ENCODE measurements at places on chromosomes 13 and 19.

- no peak for DNase-seq
Observed at GRCh38 chr19:37964109-37964508, 57.1 kb downstream of the SIPA1L3 start.

DNA sequence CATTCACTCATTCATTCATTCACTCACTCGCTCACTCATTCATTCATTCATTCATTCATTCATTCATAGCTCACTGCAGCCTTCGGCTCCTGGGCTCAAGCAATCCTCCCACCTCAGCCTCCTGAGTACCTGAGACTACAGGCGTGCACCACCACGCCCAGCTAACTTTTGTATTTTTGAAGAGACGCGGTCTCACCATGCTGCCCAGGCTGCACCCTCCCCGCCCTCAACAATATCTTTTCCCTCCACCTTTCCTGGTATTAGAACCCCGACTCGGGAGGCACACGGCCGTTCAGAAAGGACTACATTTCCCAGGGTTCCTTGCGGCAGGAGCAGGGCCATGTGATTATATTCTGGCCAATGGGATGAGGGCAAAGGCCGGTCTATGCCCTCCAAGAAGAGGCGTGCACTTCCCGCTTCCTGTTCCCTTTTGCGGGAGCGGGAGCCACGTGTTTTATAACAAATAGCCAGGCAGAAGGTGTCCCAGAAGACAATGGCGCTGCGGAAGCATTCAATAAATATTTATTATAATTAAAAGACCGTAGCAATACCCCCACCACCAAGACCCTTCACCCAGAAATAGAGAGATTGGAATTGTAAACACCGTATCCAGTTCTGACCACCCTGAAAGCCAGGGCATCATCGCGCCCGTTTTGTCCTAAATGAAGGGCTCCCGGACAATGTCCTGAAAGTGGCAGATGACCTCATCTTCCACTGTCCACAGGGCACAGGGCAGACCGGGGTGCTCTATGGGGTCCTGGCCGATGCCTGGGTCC is 15.9 kb downstream of the TICAM1 start:
- DNase-seq = peak; percentile 51

DNA sequence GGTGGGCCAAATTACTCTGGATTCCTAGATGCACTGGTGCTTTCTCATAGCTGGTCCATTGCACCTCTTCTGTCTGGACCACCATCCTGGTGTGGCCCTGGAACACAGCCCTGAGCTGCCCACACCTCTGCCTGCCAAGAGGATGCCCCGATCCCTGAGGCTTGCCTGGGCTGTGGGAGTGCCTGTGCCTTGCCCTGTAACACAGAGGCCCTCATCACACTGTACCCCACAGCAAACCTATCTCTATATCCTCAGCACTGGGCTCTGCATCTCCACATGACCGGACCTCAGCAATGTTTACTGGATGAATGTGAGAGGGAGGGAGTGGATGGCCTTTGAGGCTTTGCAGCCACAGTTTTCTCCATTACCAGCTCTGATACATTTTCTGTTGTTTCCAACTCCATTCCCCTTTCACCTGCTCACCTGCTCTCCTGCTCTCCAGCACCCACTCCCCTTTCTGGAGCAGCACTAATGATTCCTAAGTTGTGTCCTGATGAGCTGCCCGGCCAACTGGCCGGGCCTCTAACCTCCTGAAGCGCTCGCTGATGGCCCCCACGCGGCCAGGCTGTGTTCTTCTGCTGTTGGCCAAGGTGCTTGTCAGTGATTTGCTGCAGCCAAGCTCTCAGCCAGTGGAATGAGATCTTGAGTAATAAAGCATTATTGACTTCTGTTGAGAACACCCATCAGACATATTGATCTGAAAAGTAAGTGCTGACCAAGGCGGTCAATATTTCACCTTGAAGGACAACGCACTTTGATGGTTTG is 232.6 kb downstream of the TEX29 start:
- DNase-seq = no peak

- no peak for DNase-seq
Observed at GRCh38 chr19:49983645-49984229, 22.8 kb upstream of the SIGLEC11 start.

GRCh38 chr19:34454091-34454490 is 25.9 kb downstream of the UBA2 start:
- DNase-seq = no peak

GRCh38 chr19:16791942-16792341 is 37.3 kb upstream of the SIN3B start:
- no peak for DNase-seq

DNA sequence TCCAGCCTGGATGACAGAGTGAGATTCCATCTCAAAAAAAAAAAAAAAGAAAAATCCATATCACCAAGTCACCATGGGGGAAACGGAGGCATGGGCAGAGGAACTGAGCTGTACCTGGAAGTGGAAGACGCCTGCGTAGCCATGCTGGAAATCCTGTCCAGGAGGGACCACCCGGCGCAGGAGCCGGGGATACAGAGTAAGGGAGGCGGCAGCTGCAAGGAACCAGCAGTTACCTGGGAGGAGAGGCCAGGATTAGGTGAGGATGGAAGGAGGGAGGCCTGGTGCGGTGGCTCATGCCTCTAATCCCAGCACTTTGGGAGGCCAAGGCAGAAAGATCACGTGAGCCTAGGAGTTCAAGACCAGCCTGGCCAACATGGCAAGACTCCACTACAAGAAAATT is 2.0 kb downstream of the CAPN12 start:
- no peak for DNase-seq

GRCh38 chr13:41388143-41388881 is 69.0 kb upstream of the RGCC start:
- no peak for DNase-seq

GRCh38 chr13:46149272-46150133 is 32.5 kb downstream of the LCP1 start:
- DNase-seq = no peak

DNA sequence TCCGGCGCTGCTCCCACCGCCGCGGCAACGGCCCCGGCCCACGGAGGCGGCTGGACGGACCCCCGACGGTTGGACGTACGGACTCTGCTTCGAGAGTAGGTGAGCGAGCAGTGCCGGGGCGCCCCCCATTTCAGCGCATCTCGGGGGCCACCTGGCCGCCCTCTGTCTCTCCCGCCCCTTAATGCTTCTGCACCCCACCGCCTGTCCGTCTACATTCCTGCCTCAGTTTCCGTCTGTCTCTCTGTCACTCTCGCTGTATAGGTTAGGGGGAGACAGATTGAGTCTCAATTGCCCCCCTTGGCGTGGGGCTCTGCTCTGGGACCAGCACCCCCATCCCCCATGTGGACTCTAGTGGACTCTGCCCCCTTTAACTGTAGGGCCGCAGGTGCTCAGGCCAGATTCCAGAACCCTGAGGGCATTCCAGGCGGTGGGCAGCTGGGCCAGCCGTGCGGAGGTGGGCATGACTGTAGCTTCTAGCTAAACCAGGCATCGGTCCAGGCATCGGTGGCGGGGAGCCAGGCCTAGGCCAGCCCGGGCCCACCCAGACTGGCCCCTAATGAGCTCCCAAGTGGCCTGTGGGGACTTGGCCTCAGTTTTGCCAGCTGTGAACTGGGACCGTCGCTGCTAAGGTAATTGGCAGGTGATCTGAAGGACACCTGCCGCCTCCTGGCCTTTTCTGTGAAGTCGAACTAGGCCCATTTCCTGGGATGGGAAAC is 373 bp downstream of the TNFAIP8L1 start:
- DNase-seq = no peak

DNA sequence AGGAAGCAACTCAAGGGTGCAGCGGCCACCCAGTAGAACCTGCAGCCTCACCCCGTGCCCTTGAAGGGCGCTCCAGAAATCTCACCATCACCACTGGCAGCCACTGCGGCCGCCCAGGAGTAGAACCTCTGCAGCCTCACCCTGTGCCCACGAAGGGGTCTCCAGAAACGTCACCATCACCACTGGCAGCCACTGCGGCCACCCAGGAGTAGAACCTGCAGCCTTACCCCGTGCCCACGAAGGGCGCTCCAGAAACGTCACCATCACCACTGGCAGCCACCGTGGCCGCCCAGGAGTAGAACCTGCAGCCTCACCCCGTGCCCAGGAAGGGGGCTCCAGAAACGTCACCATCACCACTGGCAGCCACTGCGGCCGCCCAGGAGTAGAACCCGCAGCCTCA is 336.0 kb downstream of the TEX29 start:
- no peak for DNase-seq

GRCh38 chr13:98358937-98359336 is 181.9 kb upstream of the RNF113B start:
- DNase-seq = no peak

- DNase-seq = no peak
Observed at GRCh38 chr13:113589961-113590339, 5.4 kb downstream of the TFDP1 start.

GRCh38 chr13:95317039-95317989 is 16.1 kb upstream of the ABCC4 start:
- DNase-seq = no peak

- no peak for DNase-seq
Observed at GRCh38 chr13:84931264-84931663, 868.0 kb downstream of the SLITRK6 start.

- DNase-seq = no peak
Observed at GRCh38 chr13:97255515-97256021, 33.4 kb downstream of the MBNL2 start.

DNA sequence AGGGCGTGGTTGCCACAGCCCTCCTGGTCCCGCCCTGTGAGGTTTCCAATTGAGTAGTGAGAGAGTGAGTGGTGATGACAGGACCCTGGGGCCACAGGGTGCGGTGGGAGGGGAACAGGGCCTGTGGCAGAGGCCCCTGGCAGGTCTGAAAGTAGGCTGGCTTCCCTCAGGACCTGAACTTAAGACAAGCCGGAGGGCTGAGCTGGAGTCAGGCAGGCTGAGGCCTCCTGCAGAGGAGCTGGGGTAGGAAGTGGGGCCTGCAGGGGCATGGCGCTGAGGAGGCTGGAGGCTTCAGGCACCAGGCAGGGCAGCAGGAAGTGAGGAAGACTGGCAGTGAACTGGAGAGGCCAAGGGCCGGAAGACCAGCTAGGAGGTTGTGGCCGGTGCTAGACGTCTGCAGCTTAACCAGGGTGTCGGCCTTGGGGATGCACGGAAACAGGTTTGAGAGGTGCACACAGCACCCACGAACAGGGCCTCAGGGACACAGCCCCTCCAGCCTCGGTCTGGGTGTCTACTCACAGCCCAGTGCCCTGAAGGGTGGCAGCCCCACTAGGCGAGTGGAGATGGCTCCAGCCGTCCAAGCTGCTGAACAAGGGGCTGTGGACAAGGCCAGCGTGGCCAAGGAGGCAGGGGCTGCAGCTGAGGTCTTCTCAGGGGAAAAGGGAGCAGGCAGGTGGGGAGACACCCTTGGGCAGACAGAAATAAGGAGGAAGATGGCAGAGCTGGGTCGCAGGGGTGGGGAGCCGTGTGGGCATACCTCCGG is 17.8 kb downstream of the POP4 start:
- no peak for DNase-seq

- no peak for DNase-seq
Observed at GRCh38 chr19:5184930-5185329, 155.7 kb downstream of the PTPRS start.

DNA sequence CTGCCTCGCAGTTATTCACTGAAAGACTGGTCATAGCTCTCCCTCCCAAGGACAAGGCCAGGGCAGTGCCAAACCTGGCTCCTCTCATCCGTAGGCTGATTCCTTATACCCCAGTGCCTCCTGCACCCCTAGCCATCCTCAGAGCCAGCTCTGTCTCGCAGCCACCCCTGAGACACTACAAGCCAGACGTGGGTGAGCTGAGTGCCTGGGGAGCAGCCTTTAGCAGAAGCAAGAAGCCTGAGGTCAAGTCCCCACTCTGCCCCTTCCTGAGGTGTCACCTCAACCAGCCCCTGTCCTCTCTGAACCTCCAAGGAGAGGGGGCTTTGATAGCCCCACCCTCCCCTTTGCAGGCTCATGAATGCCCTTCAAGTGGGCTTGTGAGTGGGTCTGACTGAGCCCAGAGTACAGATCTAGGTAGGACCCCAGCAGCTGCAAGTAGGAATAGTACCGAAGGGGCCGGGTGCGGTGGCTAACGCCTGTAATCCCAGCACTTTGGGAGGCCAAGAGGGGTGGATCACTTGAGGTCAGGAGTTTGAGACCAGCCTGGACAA is 14.8 kb upstream of the AKAP8L start:
- no peak for DNase-seq

GRCh38 chr13:108561149-108561548 is 68.3 kb upstream of the MYO16 start:
- no peak for DNase-seq

DNA sequence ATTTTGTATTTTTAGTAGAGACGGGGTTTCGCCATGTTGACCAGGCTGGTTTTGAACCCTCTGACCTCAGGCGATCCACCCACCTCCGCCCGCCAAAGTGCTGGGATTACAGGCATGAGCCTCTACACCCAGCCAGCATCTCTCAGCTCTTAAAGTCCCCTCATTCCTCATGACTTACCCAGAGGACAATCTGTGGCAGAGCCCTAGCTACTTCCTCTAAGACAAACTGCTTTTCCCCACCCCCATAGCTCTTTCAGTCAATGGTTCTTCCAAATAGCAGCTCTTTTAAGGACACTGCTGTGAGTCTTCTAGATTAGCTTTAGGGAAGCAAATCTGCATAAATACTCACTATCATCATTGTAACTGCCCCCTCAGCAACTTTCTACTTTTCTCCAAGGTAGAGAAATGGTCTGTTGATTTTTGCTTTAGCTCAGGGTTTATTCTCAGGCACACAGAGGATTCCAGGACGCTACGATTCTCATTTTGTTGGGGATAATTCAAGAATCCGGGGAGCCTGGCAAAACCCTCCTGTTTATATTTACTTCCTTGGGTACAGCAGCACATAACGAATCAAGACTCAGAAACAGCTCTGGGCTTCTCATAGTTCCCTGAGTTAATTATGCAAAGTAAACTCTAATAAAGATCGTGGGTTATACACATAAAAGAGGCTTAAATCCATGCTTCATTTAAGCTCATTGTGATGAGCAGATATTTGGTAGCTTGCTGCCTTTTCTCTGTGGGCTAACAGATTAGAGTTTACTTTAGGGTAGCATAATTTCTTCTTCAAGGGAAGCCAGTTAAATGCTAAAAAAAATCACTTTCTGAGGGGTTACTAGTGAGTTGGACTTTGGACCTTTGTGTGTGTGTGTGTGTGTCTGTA is 357.4 kb downstream of the TDRD3 start:
- DNase-seq = no peak

DNA sequence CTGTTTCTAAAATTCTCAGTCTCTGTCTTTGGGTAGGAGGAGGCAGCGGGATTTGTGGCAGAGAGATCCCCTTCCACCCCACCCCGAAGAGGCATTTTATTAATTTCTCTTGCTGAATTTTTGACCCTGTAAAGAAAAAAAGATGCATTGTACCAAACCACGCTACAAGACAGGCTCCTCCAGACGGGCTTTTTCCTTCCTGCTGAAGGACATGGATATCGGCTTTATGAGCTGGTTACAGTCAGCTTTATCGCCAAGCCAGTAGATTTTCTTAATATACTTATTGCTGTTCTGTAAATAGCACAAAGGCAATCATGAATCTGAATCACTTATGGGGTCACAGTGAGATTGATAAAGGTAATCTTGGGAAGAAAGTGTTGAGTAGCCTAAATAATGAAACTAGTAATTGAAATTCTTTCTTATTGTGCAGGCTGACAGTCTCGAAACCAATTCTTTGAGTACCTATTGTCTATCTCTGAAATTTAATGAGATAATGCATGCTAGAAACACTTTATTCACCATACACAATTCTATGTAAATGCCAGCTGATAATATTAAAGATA is 24.5 kb downstream of the MBNL2 start:
- DNase-seq = no peak

GRCh38 chr13:113904411-113904810 is 40.5 kb upstream of the GAS6 start:
- DNase-seq = no peak
